ENCODE measurements at places on chromosomes 6 and 20.
A peak's percentile ranks its signal among the peaks of the same experiment; 100 is the strongest.

GRCh38 chr6:95882371-95882770 lies 133.4 kb upstream of the FUT9 start:
- DNase-seq = no peak

GRCh38 chr6:70379473-70380013 lies 33.8 kb upstream of the FAM135A start:
- DNase-seq = no peak

- no peak for DNase-seq
These were observed 195.3 kb downstream of the MOXD1 start for GRCh38 chr6:132205946-132206345.

DNA sequence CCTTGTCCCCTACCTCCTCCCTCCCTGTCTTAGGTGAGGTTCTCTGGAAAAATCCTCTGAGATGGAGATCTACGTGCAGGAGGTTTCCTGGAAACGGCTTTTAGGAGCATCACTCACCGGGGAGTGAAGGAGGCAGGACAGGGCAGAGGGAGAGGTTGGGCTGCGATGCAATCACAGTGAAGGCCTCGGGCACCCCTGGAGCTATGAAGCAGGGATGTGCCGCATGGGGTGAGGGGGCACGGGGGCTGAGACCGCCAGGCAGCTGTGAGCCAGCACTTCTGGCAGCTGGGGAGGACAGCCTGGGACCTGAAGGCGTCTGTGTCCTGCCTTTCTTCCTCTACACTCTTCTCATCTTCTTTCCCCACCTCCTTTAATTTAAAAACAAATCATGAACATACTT lies 12.9 kb upstream of the GLP1R start:
- DNase-seq = no peak

DNA sequence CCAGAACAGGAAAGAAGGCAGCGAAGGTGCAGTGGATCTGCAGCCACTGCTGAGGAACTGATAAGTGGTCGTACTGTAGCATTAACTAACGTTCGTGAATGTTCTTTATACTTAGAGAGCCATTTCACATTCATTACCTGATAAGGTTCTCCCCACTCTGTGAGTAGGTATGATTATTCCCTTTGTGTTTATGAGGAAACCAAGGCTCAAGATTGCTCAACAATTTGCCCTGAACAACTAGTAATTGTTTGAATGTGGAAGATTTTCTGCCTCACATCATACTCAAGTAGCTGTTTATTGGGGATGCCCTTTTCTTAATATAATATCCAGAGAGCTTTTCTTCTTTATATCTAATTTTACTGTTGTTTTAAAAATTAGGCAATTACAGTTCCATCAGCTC lies 24.9 kb upstream of the ELOVL5 start:
- DNase-seq = no peak

GRCh38 chr20:58646703-58647102 lies 4.4 kb upstream of the STX16 start:
- DNase-seq = no peak

DNA sequence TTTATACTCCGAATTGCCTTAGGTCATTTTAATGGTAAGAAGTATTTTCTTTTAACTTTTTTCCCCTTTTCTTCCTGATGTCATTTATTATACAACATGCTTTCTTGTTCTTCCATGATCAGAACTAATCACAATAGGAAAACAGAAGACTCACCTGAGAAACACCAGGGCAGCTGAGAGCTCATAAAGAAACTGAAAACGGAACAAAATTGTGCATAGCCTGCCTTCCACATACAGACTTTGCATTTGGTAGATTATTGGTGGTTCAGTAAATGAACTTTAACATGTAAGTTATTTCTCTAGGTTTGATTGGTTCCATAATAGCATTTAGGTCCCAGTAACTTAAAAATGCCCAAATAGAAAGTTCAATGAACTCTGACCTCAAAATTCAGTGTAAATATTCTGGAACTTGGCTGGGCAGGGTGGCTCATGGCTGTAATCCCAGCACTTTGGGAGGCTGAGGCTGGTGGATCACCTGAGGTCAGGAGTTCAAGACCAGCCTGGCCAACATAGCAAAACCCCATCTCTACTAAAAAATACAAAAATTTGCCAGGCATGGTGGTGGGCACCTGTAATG lies 161.1 kb upstream of the DTNBP1 start:
- DNase-seq = no peak

DNA sequence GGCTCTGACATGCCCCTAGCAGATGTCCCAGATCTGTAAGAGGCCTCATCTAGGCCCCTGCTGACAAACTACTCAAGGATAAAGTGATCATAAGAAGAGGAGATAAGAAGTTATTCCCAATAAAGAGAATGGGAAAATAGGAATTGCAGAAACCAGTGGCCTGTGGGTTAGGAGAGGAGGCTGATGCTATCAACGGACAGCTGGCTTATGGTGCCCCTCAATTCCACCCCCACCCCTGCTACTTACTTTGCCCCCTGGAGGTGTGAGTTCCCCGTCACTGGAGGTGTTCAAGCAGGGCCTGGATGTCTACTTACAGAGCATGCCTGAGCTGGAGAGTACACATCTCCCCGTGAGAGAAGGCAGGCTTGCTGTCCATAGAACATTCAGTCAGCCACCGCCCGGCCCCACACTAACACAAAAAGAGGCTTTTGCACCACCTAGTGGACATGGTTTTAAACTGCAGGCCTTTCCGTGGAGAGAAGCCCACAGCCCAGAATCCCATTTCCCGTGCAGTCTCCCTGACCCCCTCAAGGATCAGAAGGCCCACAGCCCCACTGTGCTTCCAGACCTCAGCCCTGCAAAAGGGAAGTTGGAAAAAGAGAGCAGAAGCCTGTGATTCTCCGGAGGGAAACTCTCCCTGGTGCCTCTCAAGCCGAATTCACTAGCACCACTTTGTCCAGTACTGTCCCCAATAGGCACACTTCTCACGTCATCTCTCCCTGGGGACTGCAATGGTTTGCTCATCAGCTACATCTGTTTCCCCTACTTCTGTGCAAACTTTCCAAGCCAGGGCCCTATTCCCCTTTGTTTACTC lies 23.8 kb upstream of the BNIP5 start:
- DNase-seq = no peak

- peak; percentile 76 for DNase-seq
These were observed 138.0 kb downstream of the HFE start for GRCh38 chr6:26224940-26225847.

GRCh38 chr6:21653905-21654304 lies 60.4 kb downstream of the SOX4 start:
- DNase-seq = no peak

DNA sequence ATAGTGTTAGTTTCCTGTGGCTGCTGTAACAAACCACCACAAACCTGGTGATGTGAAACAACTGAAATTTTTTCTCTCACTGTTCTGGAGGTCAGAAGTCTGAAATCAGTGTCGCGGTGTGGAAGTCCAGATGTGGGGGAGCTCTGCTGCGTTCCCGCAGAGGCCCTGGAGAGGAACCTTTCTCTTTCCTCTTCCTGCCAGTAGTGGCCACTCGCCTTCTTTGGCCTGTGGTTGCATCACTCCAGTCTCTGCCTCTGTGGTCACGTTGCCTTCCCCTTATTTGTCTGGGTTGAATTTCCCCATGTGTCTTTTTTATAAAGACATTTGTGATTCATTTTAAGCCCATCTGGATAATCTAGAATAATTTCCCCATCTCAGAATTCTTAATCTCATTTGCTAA lies 295.5 kb upstream of the FLRT3 start:
- no peak for DNase-seq

- peak; percentile 60 for DNase-seq
These were observed 105.7 kb upstream of the LAMP5 start for GRCh38 chr20:9408422-9409300.

- DNase-seq = no peak
These were observed 69.9 kb upstream of the MYLIP start for GRCh38 chr6:16058929-16059345.

GRCh38 chr6:126268092-126268491 lies 71.8 kb upstream of the CENPW start:
- no peak for DNase-seq

GRCh38 chr6:41373627-41373918 lies 38.2 kb downstream of the NCR2 start:
- DNase-seq = no peak

DNA sequence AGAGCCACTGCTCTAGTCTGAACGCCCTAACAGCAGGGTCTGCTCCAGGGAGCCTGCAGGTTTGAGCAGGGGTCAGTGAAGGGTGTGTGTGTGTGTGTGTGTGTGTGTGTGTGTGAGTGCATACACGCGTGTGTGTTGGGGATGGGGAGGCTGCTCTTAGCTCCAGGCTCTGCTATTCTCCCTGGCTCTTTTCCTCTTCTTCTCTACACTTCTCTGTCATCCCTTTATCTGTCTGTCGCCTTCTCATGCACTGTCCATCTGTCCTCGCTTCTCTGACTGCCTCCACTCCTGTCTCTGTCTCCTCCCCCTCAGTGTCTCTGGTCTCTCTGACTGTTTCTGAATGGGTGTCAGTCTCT lies 3.4 kb upstream of the CDH22 start:
- DNase-seq = no peak

DNA sequence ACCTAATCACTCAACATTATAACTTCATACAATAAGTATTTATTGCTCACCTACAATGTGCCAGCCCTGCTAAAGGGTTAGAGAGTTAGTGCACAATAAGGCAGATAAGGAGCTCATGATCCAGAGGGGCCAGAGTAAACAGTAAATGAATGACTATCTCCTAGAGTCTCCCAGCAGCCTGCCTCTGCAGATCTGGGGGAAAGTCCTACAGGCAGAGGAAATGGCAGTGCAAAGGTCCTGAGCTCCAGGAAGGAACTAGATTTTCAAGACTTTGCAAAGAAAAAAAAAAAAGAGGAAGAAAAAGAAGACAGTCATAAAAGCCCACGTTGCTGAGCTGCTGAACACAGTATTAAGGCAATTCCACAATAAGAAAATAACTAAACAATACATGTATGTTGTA lies 160.1 kb downstream of the SIM1 start:
- no peak for DNase-seq

DNA sequence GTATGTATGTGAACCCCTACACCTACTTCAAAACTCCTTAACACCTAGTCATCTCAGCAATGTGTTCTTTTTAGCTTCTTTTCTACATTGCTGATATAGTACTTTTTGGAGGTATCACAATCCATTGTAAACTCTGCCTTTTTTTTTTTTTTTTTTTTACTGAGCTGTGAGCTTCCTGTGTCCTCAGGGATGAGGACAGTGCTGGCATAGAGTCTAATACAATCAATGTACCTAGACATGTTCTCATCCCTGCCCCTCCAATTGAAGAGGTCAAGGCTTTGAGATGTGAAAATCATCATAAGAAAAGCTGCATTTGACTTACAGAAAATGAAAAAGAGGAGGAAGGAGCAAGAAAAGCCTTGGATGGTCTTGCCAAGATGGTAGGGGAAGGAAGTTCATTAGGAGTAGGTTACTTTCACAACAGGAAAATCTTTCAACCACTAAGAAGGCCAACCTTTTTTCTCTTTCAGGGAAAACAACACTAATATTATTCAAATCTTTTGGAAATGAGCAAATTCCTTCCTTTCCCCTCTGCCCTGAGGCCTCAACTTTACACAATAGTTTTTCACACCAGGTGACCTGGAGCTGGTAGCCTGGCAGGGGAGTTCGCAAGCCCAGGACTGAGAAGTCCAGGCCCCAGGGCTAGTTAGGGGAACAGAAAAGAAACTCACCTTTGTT lies 2.8 kb upstream of the JARID2 start:
- DNase-seq = no peak

- DNase-seq = no peak
These were observed 18.9 kb downstream of the PREP start for GRCh38 chr6:105384004-105384403.

DNA sequence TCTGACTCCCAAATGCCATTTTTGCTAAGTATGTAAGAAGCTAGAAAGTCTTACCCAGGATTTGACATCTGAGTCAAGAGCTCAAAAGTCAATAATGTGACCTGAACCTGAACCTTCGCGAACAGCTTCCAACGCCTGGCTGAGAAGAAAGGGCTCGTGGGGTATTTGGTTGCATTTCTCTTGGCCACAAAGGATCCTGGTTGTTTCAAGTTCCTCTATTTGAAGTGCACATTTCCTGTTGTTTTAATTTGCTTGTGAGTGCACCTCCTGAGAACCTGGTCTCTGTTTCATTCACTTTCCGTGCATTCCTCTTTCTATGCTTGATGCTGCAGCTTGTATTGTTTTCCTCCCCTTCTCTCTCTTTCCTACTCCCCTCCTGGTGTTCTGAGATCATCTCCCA lies 212.5 kb downstream of the FOXA2 start:
- no peak for DNase-seq

- no peak for DNase-seq
These were observed 45.6 kb downstream of the FOXO3 start for GRCh38 chr6:108606250-108606690.

GRCh38 chr6:158863646-158864045 lies 44.5 kb upstream of the EZR start:
- DNase-seq = no peak

DNA sequence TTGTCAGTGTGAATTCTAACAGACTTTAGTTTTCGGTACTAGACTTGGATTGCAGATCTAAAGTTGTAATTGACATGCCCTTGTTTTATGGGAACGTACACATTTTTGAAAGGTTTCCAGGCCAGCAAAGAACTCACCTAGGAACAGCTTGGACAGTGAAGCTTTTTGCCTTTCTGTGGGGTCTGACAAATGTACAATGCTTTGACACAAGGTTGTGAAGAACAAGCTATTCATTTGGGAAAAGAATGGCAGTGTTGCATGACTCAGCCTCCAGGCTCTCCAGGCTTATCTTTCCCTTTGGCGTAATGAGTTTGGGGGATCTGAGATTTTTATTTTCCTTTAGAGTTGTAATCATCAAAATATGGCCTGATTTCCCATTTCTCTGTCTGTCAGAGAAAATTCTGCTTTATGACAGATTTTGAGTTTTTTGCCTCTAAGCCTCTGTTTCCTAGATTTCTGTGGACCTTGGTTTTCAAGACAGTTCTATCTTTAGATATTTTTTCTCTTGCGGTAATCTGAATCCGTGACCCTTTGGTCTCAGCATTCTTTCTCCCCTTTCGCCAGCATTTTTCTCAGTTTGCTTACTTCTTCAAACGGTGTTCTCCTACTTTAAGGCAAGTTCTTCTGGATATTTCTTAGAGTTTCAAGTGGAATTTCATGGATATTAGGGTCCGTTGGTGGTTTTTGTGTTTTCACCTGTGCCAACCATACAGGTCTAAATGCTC lies 221.0 kb downstream of the ADGB start:
- DNase-seq = no peak

- no peak for DNase-seq
These were observed 52.6 kb upstream of the DACT2 start for GRCh38 chr6:168371981-168372711.

DNA sequence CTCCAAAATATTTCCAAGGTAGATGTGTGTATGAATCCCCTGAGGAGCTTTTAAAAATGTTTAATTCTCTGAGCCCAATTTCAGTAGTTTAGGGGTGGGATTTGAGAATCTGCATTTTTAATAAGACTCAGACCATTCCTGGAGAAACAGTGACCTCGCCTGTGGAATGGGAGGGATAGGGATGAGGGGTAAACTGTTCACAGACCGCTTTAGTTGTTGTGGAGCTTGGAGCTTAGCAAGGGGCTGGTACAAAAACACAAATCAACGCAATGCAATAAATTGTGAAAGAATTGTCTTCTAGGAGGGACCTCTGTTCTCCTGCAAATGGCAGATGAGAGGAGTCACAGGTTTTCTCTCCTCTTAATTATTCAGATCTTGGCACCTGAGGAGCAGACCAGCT lies 239.3 kb upstream of the SULF2 start:
- no peak for DNase-seq

- DNase-seq = no peak
These were observed 551 bp upstream of the ATP5F1E start for GRCh38 chr20:59032713-59033059.
